ENCODE measurements at places on chromosomes 7 and 10.

DNA sequence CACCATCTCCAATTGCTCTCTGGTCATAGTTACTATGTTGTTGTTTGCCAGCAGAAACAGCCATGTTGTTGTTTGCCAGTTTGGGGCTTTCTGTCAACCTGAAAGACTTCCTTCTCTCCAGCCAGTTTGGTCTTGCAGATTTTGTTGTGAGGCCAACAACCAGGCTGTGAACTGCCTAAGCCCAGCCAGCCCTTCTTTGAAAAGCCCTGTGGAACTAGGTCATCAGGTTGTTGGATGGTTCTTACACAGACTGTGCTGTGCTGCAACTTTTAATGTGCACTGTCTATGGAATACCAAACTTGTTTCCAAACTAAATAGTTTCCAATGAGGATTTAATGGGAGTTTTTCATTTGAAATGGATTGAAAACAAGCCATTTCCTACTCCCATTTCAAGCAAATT is 592.7 kb upstream of the GALNT17 start:
- DNase-seq, result no peak

GRCh38 chr10:132303361-132304115 is 4.2 kb downstream of the STK32C start:
- DNase-seq, result no peak

DNA sequence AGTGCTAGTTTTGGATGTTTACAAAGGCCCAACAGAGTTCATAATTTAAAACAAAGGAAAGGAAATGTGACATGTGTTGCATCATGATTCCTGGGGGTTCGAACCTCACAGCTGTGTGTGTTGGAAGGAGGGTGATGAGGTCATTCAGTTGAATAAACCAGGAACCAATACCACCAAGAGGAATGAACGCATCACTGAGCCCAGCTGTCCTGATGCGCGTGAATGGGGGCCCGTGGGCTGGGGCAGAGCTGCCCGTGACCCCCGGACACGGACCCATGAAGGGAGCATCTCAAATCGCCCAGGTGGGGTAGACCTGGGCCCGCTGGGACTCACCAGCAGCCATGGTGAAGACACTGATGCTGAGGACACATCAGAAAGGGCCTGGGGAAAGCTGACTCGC is 33.0 kb downstream of the BRI3 start:
- no peak for DNase-seq

- no peak for DNase-seq
Measured at GRCh38 chr10:62268027-62268398, 631 bp downstream of the RTKN2 start.

DNA sequence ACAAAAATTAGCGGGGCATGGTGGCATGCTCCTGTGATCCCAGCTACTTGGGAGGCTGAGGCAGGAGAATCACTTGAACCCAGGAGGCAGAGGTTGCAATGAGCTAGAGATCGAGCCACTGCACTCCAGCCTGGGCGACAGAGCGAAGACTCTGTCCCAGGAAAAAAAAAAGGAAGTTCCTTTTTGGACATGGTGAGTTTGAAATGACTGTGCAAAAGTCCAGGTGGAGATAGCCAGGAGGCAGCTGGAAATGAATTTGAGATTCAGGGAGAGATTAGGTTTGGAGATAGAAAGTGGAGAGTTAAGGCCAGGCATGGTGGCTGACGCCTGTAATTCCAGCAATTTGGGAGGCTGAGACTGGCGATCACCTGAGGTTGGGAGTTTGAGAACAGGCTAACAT is 139.1 kb downstream of the MARCHF5 start:
- no peak for DNase-seq

DNA sequence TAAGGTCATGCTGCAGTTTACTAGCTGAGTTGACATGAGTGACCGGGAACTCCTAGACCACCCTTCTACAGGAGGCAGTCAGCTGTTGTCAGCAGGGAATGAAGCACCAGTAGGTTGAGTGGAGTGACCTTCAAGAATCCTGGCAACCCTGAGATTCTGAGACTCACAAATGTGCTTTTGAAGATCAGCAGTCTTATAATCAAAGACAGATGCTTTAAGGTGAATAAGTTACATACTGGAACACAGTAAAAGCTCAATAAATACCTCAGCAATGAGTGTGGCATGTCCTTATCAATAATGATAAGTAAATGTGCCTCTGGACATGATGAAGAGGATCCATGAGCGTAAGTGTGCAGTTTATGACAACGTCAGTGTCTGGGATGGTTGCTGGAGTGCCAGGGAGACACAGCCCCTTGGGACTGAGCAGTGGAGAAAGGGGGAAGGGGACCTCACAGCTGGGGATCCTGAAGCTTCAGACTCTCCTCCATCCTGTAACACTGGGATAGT is 11.9 kb upstream of the OR6V1 start:
- no peak for DNase-seq

DNA sequence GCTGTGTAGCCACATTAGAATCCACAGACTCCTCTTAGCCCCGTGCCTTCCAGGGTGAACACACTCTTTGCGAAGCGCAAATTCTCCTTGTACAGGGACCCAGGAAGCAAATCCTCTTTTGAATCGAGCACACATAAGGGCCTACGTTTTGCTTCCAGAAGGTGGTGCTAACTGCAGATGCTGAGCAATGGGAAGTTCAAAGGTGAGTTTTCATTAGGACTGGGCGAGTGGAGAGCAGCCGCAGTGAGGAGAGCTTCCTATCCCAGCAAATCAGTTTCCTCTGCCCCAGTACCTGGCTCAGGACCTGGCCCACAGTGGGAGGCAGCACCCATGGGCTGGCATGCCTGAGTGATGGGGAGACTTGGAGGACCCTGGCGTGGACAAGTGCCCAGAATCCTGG is 23.5 kb upstream of the GPR26 start:
- no peak for DNase-seq

DNA sequence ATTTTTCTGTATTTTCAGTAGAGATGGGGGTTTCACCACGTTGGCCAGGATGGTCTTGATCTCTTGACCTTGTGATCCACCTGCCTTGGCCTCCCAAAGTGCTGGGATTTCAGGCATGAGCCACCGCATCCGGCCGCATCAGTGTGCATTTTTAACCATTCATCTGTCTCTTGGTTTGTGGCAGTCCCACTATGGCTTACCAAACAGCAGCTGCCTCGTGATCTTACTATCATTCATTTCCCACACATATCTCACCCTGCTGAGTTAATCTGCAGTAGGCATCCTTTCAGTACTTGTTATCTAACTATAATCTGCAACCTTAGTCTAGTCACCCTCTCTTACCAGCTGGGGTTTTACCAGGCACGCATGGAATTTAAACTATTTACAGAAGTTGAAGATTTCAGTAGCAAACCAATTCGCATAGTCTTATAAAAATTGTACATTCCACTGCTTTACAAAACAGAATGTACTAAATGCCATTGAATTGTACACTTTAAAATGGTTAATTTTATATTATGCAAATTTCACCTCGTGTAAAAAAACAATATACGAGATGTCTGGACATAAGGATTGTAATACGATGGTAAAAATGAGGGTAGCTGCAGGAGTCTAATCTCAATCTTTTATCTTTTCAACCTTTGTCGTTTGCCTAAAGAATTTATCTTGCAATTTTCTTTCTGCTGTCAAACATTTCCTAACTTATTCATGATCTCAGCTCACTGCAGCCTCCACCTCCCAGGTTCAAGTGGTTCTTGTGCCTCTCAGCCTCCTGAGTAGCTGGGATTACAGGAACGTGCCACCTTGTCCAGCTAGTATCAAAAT is 4.6 kb upstream of the TBC1D12 start:
- no peak for DNase-seq

GRCh38 chr7:14377646-14378266 is 388.3 kb upstream of the ETV1 start:
- no peak for DNase-seq

- DNase-seq, result no peak
Measured at GRCh38 chr7:132501956-132502355, 74.3 kb downstream of the PLXNA4 start.

DNA sequence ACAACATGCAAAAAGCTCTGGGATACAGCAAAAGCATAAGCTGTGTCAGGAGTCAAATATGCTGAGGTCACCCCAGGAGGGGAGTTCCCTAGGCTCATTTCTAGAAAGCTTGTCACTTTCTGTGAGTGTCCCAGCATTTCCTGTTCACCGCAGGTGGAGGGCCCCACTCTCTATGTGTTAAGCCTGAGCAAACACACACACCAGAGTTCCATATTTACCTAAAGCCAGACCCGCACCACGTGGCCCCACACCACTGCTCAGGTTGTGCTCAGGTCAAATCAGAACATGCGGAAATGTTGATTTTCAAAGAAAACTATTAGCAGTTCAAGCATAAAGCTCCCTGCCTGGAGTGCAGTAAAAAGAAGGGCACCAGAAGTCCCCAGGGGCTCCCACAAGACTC is 259.6 kb upstream of the PPP2R2D start:
- peak; percentile 27 for DNase-seq

- DNase-seq, result no peak
Measured at GRCh38 chr7:127478024-127478355, 85.5 kb upstream of the ZNF800 start.
